Uterus (tissue), 4 donors: ENCODE measurements at places on chromosomes 7 and 10. TPM values are rescaled to one million over a fixed set of nuclear protein-coding genes. Genes with fewer than 3 reads are reported as not detected.

GRCh38 chr7:54632696-54633095 lies 90.5 kb downstream of the VSTM2A start:
- H3K27ac ChIP-seq = no peak overlapping the region
- DNase-seq = no peak
- no peak overlapping the region for H3K4me3 ChIP-seq
- no peaks in the 10 kb centered on the region for H3K4me1 ChIP-seq

ADCYAP1R1 gene
- total RNA-seq = 3.8 TPM

GCK gene
- total RNA-seq = not detected

DNA sequence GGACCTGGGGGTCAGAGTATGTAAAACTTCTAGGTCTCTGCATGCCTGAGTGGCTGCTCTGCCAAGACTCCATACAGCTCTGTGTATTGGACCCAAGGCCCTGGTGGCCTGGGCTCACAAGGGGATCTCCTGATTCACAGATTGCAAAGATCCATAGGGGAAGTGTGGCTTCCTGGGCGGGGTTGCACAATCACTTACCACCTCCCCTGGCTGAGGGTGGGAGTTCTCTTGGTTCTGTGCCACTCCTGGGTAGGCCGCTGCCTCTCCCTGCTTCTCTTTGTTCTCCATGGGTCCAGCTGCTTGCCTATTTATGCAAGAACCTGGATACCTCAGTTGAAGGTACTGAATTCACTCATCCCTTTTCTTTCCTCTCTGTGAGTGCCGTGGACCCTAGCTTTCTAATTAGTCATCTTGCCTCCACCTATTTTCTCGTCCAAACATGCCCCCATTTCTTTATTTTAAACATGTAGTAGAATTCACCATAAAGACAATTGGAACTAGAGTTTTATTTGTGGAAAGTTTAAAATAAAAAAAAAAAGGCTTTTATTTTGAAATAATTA lies 18.5 kb upstream of the AGR3 start:
- no peak for DNase-seq
- H3K27ac ChIP-seq = no peak overlapping the region
- H3K36me3 ChIP-seq = no peaks in the 10 kb centered on the region
- H3K4me1 ChIP-seq = no peaks in the 10 kb centered on the region
- no peak overlapping the region for H3K4me3 ChIP-seq

DNA sequence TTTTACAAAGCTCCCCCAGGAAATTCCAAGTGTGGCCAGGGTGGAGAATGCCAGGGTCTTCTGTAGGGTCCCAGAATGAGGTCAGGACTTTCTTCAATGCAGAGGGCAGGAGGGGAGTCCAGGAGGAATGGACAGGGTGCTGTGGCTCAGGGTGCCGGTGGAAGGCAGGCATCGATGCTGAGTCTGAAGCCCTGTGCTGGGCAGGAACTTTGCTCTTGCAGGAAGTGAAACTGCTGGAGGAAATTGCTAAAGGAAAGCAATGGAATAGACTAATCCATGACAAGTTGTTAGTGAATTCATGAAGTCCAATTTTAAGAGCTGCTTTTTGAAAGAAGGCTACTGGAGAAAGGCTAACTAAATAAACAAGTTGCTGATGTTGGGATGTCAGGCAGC lies 14.8 kb downstream of the PTPRE start:
- no peaks in the 10 kb centered on the region for H3K27me3 ChIP-seq
- no peaks in the 10 kb centered on the region for H3K36me3 ChIP-seq
- H3K27ac ChIP-seq = no peak overlapping the region
- no peak for DNase-seq
- H3K4me1 ChIP-seq = no peaks in the 10 kb centered on the region
- H3K4me3 ChIP-seq = no peak overlapping the region

- no peak overlapping the region for H3K4me3 ChIP-seq
- no peaks in the 10 kb centered on the region for H3K27me3 ChIP-seq
- no peaks in the 10 kb centered on the region for H3K4me1 ChIP-seq
- DNase-seq = no peak
These were observed 53.6 kb upstream of the ABCB5 start for GRCh38 chr7:20561908-20562307.

DNA sequence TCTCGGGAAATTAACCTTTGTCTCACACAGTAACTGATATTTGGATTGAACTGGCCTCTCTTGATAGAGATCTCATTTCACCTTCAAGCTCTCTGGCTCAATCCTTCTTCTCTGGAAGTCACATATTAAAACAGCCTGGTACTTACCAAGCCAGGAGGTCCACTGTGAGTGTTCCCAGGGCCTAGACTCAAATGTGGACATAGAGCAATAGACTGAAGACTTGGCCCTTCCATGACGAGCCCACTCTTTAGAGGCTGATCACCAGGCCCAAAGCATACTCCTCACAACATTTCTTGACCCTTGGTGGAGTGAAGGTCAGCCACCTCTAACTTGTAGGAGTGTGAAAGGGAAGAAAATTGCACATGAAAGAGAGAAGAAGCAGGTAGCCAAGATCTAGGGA lies 38.5 kb downstream of the COL1A2 start:
- H3K4me1 ChIP-seq = no peaks in the 10 kb centered on the region
- H3K36me3 ChIP-seq = no peaks in the 10 kb centered on the region
- H3K27ac ChIP-seq = no peak overlapping the region
- H3K27me3 ChIP-seq = no peaks in the 10 kb centered on the region
- DNase-seq = no peak

- no peak overlapping the region for H3K27ac ChIP-seq
- no peaks in the 10 kb centered on the region for H3K4me1 ChIP-seq
- H3K27me3 ChIP-seq = no peaks in the 10 kb centered on the region
- DNase-seq = no peak
- no peak overlapping the region for H3K4me3 ChIP-seq
- no peaks in the 10 kb centered on the region for H3K36me3 ChIP-seq
These were observed 51.9 kb downstream of the CDC14C start for GRCh38 chr7:48976253-48976652.
